Activated CD8-positive, alpha-beta memory T cell treated with anti-CD3 and anti-CD28 coated beads for 1 hour (primary cell): ENCODE measurements at places on chromosomes 16 and 17.

- no peak for DNase-seq
These were observed 43.7 kb downstream of the CMTM4 start for GRCh38 chr16:66652661-66653360.

DNA sequence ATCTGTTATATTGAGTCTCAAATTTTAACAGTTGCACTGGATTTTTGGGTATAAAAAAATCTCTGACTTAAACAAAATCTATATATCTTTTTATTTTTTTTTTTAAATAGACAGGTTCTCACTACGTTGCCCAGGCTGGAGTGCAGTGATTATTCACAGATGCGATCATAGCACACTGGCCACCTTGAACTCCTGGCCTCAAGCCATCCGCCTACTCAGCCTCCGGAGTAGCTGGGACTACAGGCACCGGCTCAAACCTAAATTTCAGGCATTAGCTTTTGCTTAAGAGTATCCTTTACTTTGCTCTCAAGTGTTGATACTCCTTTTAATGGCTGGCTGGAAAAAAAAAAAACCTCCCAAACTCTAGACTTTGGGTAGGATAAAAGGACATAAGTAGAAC is 61.6 kb downstream of the RPGRIP1L start:
- DNase-seq: no peak

GRCh38 chr16:15749371-15749770 is 99.3 kb downstream of the NDE1 start:
- no peak for DNase-seq

- DNase-seq: no peak
These were observed 7.8 kb upstream of the ADGRG1 start for GRCh38 chr16:57620335-57621231.

GRCh38 chr17:74605361-74605760 is 13.3 kb upstream of the CD300LD start:
- DNase-seq: no peak

DNA sequence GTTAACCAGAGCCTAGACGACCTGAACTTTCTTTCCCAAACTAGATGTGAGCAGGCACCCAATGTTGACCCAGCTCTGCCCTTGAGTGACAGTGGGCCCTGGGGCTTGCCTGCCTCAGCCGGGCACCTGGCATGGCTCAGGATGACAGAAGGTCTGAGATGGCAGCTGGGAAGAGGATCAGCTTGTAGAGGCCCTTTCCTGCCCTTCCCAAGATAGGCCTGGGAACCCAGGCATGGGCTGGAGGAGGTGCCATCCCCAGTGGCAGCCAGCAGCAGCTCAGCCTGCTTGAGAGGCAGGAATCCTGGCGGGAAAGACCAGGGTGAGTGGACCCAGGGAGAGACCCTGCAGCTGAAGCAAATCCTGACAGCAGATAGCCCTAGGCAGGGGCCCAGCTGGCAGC is 59.1 kb downstream of the PIPOX start:
- no peak for DNase-seq

- DNase-seq: no peak
These were observed 10.2 kb upstream of the CENPT start for GRCh38 chr16:67857547-67858233.

DNA sequence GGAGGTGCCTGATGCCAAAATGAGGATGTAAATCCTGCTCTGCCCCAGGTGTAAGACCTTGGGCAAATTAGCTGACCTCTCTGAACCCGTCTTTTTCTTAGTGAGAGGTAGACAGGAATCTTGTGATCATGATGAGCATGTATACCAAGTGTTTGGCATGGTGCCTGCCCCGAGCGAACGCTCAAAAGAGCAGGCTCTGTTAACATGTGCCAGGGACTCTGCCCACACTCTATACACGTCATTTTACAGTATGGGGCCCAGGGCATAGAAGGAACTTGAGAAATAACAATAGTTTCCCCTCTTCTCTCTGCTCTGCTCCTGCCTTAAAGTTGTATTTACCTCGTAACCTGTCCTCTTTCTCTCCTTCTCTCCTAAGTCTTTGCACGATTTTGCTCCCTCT is 9.3 kb upstream of the MAF start:
- DNase-seq: no peak

DNA sequence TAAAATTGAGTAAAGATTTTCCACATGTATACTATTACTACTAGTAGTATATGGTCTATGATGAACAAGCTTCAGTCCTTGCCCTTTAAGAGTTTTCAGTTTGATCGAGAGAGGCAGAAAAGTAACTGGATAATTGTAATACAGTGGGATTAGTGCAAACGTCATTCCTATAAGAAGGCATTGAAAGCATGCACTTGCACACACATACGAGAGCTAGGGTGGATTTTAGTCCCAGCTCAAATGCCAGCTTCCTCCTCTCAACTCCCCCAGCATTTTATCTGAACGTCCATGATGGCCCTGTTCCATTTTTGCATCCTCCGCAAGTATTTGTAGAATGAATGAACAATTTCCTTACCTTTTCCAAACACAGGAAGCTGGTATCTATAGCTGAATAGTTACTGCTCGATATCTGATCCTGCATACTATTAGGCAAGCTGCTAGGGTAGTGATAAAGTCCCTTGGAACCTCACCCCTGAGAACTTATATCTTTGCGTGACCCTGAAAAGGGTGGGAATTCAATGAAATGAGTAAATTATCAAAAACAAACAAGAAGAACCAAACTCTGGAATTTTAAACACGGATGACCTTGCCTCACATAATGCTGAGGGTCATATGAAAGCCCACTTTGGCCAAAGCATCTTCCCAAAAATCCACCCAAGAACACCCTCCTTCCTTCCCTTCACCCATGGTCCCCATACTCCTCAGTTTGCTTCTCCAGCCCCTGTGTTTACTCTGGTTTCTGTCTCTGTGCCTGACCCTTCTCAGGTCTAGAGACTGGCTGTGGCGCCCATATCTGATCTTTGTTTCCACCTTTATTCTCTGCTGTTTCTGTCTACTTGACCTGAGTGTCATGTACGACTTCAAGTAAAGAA is 60.5 kb downstream of the TMEM100 start:
- no peak for DNase-seq

GRCh38 chr16:72291121-72291520 is 119.2 kb upstream of the PMFBP1 start:
- no peak for DNase-seq

DNA sequence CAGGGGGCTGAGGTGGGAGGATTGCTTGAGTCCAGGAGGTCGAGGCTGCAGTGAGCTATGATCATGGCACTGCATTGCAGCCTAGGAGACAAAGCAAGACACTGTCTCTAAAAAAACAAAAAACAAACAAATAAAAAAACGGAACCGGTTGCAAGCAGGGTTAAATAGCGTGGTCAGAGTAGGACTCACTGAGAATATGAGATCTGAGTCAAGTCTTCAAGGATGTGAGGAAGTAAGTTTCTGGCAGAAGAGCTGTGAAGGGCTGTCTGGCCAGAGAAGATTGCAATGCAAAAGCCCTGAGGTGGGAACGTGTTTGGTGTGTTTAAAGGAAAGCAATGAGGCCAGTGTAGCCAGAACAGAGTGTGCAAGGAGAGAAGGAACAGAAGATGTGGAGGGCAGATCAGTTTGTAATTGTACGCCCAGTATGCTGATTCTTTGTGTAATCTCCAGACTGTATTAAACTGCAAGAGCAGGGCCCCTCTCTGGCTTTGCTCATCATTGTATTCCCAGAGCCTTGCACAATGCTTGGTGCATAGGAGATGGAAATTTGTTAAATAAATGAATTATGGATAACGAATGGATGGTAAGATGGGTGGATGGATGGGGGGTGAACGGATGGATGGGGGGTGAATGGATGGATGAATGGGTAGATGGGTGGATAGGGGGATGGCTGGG is 6.3 kb downstream of the G6PC1 start:
- no peak for DNase-seq

GRCh38 chr17:73474370-73474988 is 162.7 kb upstream of the CDC42EP4 start:
- no peak for DNase-seq

DNA sequence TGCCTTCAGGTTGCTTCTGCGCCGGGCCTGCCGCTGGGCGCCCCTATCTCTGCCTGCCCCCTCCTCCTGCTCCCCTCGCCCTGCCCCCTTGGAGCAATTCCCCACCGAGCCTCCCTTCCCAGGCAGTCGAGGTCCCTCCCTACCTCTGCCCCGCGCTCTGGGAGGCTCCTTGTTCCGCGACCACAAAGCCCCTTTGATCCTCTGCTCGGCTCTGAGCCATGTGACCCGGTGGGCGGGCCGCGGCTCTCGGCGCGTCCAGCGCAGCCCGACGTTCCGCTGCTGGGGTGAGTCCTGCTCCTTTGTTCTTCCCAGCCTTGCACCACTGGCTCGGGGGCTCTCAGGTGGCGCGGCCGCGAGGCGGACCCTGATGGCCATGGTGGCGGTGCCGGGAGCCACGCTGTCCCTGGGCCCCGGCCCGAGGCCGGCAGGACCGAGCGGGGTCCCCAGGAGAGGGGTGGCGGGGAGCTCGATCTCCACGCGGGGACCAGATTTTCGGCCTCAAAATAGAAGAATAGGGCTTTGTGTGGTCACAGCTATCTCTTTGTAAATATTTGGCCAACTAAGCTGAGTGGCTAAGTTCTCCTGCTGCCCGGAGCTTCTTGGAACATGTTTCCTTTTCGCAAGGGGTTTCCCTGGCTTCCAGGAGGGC is 310.6 kb downstream of the SEC14L1 start:
- DNase-seq: no peak

- DNase-seq: no peak
These were observed 257.7 kb upstream of the PMFBP1 start for GRCh38 chr16:72429671-72430081.

DNA sequence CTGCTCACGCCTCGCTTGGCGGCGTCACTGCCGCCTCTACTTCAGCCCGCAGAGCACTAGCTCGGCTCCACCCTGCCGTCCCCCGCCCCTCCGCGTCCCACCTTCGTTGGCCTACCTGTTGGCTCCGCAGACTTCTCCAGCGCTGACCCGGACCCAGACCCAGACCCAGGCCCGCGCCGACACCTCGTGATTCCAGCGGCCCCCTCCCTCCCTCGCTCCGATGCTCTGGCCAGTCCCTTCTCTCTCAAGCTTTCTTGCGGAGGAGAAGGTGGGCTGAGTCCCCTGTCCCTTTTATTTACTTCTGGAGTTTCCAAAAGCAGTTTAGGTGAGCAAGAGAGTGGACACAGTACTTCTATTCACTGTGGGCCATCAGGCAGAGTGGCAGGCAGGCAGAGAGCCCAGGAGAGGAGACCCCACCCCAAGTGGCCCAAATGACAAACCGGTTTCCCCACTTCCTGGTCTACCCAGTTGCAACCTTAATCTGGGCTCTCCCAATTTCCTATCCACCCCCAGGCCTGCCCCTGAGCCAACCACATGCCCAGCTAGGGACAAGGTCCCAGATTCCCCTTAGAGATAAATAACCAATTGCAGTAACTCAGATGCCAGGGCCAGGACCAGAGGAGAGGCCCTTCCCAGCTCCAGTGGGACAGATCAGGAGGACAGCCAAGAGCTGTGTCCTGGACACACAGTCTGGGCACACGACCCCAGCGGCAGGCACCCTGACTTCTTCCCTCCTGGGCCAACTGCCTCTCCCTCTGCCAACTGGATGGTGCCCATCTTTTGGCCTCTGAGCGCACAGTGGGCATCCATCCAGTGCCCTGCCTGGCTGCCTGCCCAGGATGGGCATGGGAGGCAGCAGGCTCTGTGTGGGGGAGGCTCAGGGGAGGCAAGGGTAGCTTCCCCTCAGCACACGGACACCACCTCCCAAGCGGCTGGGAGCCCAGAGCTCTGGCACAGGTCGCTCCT is 1.2 kb upstream of the SRCIN1 start:
- DNase-seq: no peak

GRCh38 chr16:66364117-66364958 is 2.2 kb upstream of the CDH5 start:
- no peak for DNase-seq

GRCh38 chr17:56679115-56679776 is 85.7 kb downstream of the NOG start:
- DNase-seq: no peak

- no peak for DNase-seq
These were observed 879 bp upstream of the ACSF2 start for GRCh38 chr17:50424996-50425681.

DNA sequence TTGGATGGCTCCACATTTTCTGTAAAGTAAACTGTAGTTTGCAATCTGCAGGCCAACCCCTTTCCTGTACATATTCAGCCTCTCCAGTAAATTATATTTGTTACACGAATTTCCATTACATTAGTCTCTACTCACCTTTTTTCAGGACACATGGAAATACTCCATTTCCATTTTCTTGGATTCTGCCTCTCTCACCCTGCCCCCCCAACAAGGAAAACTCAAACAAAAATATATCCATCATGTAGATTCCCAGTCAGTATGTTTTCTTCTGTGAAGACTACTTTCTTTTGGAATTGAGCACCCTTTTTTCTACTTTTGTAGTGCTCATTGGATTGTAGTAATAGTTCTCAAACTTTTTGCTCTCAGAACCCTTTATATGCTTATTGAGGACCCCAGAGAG is 2.9 kb downstream of the PPM1D start:
- no peak for DNase-seq

- DNase-seq: no peak
These were observed 131.1 kb downstream of the ENGASE start for GRCh38 chr17:79205688-79206205.

DNA sequence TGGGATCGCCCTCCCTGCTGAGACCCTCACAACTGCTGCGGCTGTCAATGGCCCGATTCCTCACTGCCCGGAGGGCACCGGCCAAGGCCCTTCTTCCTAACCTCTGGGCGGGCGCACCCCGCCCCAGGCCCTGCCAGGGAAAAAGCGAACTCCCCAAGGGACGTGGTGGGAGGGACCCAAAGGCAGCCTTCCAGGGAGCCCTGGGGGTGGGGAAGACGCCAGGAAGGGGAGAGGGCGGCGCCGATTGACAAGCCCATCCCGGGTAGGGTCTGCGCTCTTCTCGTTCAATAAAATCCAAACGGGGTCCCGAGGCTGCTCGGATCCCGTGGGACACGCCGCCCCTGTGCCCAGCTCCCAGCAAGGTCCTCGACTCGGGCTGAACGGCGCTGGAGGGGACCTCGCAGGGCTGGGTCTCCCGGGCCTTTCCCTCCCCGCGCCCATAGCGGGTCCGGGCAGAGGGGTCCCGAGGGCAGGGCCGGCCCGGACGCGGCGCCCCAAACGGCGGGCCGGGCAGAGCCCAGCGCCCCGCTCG is 416 bp downstream of the KIFC3 start:
- no peak for DNase-seq

DNA sequence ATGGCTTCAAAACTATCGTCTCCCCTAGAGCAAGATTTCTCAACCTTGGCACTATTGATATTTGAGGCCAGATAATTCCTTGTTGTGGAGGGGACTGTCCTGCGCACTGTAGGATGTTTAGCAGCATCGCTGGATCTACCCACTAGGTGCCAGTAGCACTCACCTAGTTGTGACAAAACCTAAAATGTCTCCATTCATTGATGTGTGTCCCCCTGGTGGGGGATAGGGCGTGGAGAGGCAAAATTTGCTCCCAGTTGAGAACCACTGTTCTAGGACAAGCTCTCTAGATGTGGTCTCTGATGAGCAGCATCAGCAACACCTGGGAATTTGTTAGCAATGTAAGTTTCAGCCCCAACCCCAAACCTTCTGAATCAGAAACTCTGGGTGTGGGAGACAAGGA is 259.0 kb downstream of the XYLT1 start:
- peak; percentile 4 for DNase-seq
